ENCODE measurements at places on chromosomes 7 and 10.
A peak's percentile ranks its signal among the peaks of the same experiment; 100 is the strongest.

- no peak overlapping the region for H3K4me3 ChIP-seq
- no peaks in the 10 kb centered on the region for H3K4me1 ChIP-seq
- peaks cover 1% of the 10 kb centered on the region for H3K27me3 ChIP-seq
- no peak for DNase-seq
- no peaks in the 10 kb centered on the region for H3K36me3 ChIP-seq
Measured at GRCh38 chr7:41880107-41880506, 177.2 kb upstream of the INHBA start.

DNA sequence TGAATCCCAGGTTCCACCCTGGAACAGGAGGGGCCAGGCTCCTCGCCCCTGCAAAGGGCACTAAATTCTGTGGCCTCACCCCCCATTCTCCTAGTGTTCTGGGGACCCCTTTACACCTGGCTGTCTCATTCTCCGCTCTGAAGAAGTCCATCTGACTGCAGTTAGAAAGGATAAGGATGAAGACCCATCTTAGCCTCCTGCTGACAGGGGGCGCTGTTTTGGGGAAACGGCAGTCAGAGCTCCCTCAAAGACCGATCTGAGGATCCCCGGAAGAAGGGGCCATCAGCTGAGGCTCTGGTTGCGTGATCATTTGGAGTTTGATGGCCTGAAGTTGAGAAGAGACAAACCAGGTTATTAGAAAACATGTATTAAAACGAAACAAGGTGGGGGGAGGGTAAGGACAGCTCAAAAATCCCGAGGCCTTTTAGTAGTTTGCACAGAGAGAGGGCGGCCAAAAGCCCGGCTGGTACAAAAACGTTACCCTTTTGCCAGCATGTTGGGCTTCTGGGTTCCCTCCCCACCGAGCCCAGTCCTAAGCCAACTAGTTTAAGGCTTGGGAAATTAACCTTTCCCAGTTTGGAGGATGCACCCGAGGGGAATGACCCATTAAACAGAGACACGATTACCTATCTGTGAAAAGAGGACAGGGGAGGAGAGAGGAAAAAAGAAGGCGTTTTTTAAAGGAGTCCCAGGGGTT is 102.8 kb downstream of the CHN2 start:
- no peak overlapping the region for H3K27ac ChIP-seq
- H3K4me3 ChIP-seq: no peak overlapping the region
- no peaks in the 10 kb centered on the region for H3K36me3 ChIP-seq
- H3K4me1 ChIP-seq: peaks cover 39% of the 10 kb centered on the region
- no peak for DNase-seq

GRCh38 chr7:158734861-158735260 is 30.3 kb upstream of the NCAPG2 start:
- peaks cover 15% of the 10 kb centered on the region for H3K36me3 ChIP-seq
- DNase-seq: no peak
- H3K27ac ChIP-seq: no peak overlapping the region
- H3K4me1 ChIP-seq: no peaks in the 10 kb centered on the region

DNA sequence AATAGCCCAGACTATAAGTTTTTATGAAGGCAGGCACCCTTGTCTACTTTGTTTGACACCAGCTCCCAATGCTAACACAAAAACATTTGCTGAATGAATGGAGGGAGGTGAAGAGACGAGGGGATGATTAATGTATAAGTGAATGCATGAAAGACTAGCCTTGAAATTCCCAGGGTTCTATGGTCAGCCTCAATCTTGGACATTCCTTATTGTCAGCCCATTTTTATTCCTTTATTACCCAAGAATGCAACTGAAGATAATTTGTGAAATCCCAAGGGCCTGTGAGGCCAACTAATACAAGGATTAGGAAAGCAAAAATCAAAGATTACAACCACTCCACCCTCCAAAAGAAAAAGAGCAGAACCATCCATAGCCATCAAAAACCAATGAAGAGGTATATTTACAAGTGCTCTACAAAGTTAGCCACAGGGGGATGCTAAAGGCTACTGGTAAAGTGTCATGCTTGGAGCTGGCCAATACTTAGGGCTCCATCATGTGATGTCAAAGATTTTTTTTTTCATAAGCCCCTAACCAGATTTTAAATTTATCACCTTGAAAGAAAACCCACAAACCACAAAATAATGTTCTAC is 40.0 kb upstream of the ASAH2 start:
- no peak overlapping the region for H3K27ac ChIP-seq
- DNase-seq: no peak
- H3K4me1 ChIP-seq: no peaks in the 10 kb centered on the region
- no peaks in the 10 kb centered on the region for H3K36me3 ChIP-seq

- H3K4me3 ChIP-seq: no peak overlapping the region
- H3K36me3 ChIP-seq: peaks cover 7% of the 10 kb centered on the region
- DNase-seq: no peak
- H3K27me3 ChIP-seq: no peaks in the 10 kb centered on the region
Measured at GRCh38 chr7:98227939-98228338, 16.7 kb downstream of the BHLHA15 start.

GRCh38 chr10:68938117-68938516 is 17.9 kb upstream of the DDX21 start:
- H3K4me3 ChIP-seq: no peak overlapping the region
- H3K36me3 ChIP-seq: peaks cover 12% of the 10 kb centered on the region
- no peak for DNase-seq

- H3K36me3 ChIP-seq: no peaks in the 10 kb centered on the region
- H3K4me1 ChIP-seq: peaks cover 7% of the 10 kb centered on the region
- DNase-seq: no peak
- H3K27ac ChIP-seq: no peak overlapping the region
- H3K27me3 ChIP-seq: no peaks in the 10 kb centered on the region
Measured at GRCh38 chr7:18638594-18639452, 143.3 kb downstream of the HDAC9 start.

- H3K27ac ChIP-seq: no peak overlapping the region
- no peak for DNase-seq
- H3K4me3 ChIP-seq: no peak overlapping the region
- peaks cover 10% of the 10 kb centered on the region for H3K4me1 ChIP-seq
- H3K36me3 ChIP-seq: peaks cover 5% of the 10 kb centered on the region
- no peaks in the 10 kb centered on the region for H3K27me3 ChIP-seq
Measured at GRCh38 chr10:119296703-119297102, 89.3 kb downstream of the GRK5 start.

GRCh38 chr7:11213266-11213665 is 239.6 kb downstream of the PHF14 start:
- no peaks in the 10 kb centered on the region for H3K27me3 ChIP-seq
- H3K4me1 ChIP-seq: peaks cover 11% of the 10 kb centered on the region
- H3K4me3 ChIP-seq: no peak overlapping the region
- H3K27ac ChIP-seq: no peak overlapping the region
- H3K36me3 ChIP-seq: no peaks in the 10 kb centered on the region

DNA sequence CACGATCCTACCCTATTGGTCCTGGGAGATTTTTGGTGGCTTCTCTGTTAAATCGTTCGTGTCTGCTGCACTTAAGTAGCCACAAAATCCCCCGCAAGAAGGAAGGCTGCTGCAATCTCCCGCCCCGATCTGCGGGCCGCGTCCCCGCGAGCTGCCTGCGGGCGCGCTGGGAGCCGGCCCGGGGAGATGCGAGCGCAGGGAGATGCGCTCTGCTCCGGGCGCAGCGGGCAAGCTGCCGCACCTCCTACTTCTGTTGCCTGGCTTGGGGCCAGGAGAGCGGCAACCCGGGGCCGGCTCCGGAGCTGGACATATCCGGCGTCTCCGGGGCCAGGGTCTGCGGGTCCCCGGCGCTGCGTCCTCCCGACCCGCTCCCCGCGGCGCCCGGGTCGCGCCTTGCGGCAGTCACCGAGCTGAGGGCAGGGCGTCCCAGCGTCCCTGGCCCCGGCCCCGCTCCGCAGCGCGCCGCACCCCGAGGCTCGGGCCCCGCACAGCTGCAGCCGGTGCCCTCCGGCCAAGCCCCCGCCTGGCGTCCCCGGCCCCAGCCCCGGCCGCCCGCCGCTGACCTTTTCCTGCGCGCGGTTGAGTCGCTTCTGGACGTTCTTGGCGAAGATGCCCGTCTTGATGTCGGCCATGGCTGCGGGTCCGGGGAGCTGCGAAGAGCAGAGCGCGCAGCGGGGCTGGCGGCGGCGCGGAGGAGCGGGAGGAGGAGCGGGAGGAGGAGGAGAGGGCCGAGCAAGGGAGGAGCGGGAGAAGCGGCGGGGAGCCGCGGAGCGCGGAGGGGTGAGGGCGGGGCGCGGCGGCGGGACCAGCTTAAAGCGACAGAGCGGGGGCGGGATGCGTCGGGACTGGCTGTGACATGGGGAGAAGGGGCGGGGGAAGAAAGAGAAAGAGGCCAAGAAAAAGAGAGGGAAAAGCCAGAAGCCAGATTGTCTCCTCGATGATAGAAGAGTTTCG is at the start of gene AMPH:
AMPH (minus strand) TSS at position 654 of the 954 bp plus-strand sequence; CDS start at position 632, 22 bp downstream.
- H3K4me3 ChIP-seq: peak within 1 kb of the TSS; percentile 71
- DNase-seq: peak; percentile 26
- H3K27me3 ChIP-seq: peaks cover 58% of the 10 kb centered on the region
- H3K27ac ChIP-seq: no peak within 1 kb of the TSS
- H3K4me1 ChIP-seq: no peaks in the 10 kb centered on the region

DNA sequence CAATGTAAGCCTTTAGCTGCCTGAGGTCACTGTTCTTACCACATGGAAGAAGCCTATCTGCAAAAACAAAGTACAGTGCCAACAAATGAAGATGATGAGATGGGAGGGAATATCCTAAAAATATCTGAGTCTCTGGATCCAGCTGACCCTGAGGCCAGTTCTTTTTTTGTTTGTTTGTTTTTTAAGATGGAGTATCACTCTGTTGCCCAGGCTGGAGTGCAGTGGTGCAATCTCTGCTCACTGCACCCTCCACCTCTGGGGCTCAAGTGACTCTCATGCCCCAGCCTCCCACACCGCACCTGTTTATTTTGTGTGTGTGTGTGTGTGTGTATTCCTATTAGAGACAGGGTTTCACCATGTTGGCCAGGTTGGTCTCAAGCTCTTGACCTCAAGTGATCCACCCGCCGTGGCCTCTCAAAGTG is 44.9 kb downstream of the HYCC1 start:
- H3K4me1 ChIP-seq: peaks cover 10% of the 10 kb centered on the region
- peaks cover 10% of the 10 kb centered on the region for H3K36me3 ChIP-seq
- no peak overlapping the region for H3K27ac ChIP-seq

DNA sequence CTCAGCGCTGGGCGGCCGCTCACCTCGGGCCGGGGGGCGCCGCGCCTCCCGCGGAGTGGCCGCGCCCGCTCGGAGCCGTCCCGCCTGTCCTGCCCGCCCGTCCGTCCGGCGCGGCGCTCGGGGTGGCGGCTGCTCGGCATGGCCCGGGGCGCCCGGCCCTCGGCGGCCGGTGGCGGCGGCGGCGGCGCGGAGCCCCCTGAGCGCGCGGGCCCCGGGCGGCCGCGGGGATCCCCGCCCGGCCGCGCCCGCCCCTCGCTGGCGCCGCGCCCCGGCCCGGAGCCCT is 338 bp downstream of the SDK1 start:
- H3K4me3 ChIP-seq: no peak overlapping the region
- no peak for DNase-seq
- no peak overlapping the region for H3K27ac ChIP-seq
- no peaks in the 10 kb centered on the region for H3K36me3 ChIP-seq

- H3K27me3 ChIP-seq: no peaks in the 10 kb centered on the region
- H3K4me1 ChIP-seq: peaks cover 6% of the 10 kb centered on the region
- H3K4me3 ChIP-seq: no peak overlapping the region
- DNase-seq: no peak
- peak overlapping the region; percentile 31 for H3K27ac ChIP-seq
Measured at GRCh38 chr7:102170393-102170970, 116.2 kb upstream of the SH2B2 start.

DNA sequence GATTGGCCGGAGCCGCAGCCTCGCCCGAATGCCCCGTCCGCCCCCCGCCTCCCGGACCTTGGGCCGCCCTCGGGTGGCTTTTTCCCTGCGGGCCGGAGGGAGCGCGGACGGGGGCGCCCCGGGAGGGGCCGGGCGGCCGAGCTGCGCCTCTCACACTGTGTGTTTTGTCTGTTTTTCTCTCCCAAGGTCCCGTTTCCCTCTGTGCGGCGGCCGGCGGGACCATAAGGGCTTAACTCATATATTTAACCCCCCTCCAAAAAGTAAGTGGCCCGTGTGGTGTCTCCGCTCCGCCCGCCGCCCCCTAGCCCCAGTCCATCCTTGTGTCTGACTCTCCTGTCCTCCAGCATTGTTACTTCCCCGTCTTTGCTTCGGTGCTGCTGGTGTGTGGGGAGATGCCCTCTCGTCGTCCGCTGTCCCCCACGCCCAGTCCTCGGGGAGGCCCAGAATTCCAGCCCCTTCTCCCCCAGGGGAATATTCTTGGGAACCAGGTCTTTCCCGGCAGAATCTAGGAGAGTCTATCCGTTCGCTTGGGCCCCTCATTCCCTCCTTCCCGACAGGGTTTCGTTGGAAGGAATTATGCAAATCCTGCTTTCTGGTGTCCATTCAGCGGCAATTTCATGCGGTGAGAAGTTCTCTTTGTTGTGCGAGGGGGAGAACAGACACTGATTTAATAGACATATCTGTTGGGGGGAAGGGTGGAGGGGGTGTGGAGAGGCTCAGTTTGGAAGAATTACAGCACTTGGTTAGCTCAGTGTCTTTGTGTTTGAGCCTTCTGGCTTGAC is 1.3 kb downstream of the LCOR start:
- peak overlapping the region; percentile 97 for H3K4me3 ChIP-seq
- no peaks in the 10 kb centered on the region for H3K27me3 ChIP-seq
- H3K4me1 ChIP-seq: peaks cover 24% of the 10 kb centered on the region

DNA sequence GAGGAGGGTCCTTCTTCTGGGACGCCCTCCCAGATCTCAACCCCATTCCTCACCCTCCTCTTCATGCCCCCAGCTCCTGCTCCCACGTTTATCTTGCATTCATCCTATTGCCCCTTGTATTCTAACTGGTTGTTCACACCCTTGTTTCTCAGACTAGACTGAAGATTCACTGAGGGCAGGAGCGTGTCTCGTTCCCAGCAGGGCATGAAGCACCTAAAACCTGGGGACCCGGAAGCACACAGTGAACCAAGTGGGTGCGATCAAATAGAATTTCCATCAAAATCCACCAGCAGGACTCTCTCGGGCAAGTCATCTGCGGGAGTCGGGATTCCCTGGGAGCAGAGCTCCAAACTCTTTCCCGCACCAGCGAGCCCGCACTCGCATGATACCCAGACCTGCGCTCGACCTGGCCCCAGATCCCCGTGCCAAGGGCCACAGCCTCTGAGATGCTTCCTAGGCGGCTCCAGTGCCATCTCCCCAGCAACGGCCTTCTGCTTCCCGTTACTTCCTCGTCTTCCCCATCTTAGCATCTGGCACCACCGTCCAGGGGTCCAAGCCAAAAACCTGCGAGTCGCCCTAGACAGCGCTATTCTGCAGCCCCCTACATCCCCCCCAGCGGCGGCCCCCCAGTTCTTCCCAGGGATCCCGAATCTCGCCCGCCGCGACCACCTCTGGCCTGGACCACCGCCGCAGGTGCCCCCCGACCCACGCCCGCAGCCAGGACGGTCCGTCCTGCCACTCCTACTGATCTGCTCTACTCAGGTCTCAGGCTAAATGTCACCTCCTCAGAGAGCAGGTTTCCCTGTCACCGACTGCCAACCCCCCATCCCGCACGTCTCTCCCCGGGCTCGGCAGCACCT is 6.1 kb upstream of the GBX1 start:
- DNase-seq: no peak
- no peak overlapping the region for H3K4me3 ChIP-seq
- H3K27ac ChIP-seq: no peak overlapping the region
- H3K27me3 ChIP-seq: peaks cover 74% of the 10 kb centered on the region

DNA sequence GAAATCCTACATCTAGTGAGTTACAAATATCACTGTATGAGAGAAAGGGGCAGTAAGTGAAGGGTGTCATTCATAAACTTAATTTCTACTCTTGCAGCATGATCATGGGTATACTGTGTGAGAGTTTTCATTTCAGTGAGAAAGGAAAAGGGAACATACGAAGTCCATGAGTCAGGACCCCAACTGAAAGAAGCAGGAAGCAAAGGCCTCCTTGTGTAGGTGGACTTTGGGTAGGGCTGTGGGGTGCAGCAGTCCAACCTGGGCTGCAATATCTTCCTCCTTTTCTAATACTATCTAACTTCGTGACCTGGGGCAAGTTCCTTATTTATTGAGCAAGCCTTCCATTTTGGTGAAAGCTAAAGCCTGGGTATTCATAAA is 248.2 kb upstream of the TCF7L2 start:
- DNase-seq: no peak
- H3K27ac ChIP-seq: no peak overlapping the region
- no peak overlapping the region for H3K4me3 ChIP-seq
- H3K36me3 ChIP-seq: no peaks in the 10 kb centered on the region

Measured in progenitor cell of endocrine pancreas (in vitro differentiated cells).